ENCODE measurements at places on chromosomes 1 and 21. TPM values are rescaled to one million over a fixed set of nuclear protein-coding genes. Genes with fewer than 3 reads are reported as not detected.
A peak's percentile ranks its signal among the peaks of the same experiment; 100 is the strongest.

GRCh38 chr1:235093696-235094592, 34.7 kb downstream of the TOMM20 start:
- peak; percentile 80 for DNase-seq

DNA sequence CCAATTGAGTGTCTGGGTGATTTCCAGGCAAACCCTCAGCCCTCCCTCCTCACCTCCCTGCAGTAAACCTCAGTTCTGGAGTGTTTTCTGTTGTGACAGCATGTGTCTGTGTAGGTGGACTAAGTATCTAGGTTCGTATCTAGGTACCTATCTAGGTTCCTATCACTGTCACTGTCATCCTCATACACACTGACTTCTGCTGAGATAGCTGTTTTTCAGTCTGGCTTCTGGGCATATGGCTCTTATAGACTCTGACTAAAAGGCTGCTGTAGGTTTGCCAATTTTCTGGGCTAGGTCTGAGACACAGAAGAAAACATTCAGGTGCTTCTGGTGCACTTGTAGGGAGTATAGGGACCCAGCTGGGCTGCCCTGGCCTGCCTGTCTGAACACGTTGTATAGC, 8.1 kb upstream of the TRIM67 start:
- DNase-seq, result no peak

GRCh38 chr1:228307218-228308023, 99.2 kb downstream of the TRIM11 start:
- DNase-seq, result peak; percentile 14

DNA sequence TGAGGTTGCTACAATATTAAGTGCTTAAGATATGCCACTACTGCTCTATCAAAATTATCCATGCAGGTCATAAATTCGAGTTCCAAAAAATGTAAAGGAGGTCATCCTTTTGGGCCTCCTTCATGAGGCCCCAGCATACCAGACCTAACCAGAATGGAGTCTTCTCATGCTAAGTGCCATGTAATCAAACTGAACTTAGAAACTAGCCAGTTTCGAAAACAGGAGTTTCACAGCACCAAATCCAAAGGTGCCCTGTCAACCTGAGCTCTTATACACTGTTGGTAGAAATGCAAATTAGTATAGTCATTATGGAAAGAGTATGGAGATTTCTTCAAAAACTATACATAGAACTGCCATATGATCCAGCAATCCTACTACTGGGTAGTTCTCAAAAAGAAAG, 320.5 kb downstream of the ST6GALNAC3 start:
- DNase-seq, result no peak

GRCh38 chr21:17921579-17922530, 102.7 kb upstream of the C21orf91 start:
- no peak for DNase-seq

DNA sequence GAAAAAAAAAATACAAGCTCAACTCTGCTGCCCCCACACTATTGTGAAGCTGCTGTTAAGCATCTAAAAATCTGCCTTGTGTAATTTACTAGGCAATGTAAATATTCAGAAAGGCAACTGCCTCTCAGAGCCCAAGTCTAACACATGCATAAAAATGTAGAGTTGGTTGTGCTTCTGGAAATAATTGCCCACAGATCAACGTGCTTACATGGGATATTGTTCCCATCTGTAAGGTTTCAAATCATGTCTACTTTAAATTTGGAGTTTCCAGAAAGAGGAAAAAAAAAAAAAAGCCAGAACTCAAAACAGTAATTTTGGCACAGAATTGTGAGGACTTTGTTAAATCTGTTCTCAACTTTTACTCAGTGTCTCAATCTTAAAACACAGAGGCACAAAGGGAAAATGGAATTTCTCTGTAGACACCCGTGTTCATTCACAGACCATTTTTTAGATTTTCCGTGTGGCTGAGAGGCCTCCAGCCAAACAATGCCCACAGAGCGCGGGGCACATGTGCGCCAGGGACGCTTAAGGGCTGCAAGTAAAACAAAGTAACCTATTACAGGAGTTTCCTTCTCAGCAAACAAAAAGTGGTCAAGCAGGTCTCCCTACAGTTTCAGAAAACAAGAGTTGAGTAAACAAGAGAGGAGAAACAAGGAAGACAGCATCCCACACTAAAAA, 115.5 kb downstream of the RERE start:
- no peak for DNase-seq

- peak; percentile 11 for DNase-seq
These were observed 59.4 kb upstream of the SERBP1 start for GRCh38 chr1:67489643-67490042.

GRCh38 chr1:211900441-211900840, 69.9 kb upstream of the LPGAT1 start:
- DNase-seq, result no peak

GRCh38 chr1:206411321-206411720, 59.0 kb upstream of the IKBKE start:
- DNase-seq, result no peak

DNA sequence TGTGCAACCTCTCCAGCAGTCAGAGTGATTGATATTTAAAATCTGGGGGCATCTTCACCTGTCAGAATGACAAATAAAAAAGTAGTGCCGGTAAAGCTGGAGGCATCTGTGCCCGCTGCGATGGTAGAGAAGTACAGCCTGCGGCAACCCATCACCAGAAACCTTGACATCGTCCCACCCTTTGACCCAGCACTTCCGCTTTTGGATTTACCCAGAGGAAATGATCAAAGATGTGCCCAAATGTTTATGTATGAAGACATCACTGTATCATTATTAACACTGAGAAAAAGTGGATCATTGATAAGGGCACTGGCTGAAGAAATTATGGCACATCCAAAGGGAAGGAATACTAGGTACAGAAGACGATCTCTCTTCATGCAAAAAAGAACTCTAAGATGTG, 96.0 kb downstream of the PGBD5 start:
- DNase-seq, result no peak

DNA sequence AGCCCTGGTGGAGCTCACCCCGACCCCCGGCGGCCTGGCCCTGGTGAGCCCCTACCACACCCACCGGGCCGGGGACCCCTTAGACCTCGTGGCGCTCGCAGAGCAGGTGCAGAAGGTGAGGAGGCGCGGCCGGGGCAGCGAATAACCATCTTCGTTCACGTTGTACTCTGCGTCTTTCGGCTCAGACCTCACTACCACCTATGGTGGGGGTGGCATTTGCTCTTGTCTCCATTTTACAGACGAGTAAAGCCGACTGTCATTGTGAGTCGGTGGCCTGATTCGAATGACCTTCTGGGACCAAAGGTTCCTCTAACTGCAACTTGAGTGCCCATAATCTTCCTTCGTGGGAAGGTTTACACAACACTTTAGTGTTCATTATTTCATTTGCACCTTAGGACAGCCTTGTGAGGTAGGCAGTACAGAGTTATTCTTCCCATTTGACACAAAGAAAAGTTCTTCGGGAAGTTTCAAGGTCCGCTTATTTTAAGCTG, 506 bp downstream of the C1orf50 start:
- DNase-seq, result no peak

DNA sequence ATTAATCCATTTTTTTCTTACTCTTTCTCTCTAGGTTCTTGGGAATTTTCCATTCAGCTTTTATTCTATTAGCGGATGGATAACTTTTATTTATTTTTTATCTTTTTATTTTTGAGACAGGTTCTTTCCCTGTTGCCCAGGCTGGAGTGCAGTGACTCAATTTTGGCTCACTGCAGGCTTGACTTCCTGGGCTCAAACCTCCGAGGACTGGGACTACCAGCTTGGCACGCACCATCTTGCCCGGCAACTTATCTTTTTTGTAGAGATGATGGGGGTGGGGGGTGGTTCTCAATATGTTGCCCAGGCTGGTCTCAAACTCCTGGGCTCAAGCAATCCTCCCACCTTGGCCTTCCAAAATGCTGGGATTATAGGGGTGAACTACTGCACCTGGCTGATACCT, 36.1 kb upstream of the CHIT1 start:
- no peak for DNase-seq

GRCh38 chr1:162019006-162019405, 4.7 kb downstream of the OLFML2B start:
- no peak for DNase-seq

SPATA46 gene
- total RNA-seq, result not detected

AUNIP gene
- not detected for total RNA-seq

PLD5 gene
- total RNA-seq, result 0.16 TPM

MPZ gene
- total RNA-seq, result 1.0 TPM
